ENCODE measurements at places on chromosomes 4 and X. TPM values are rescaled to one million over a fixed set of nuclear protein-coding genes. Genes with fewer than 3 reads are reported as not detected.

- DNase-seq, result no peak
These were observed 72.3 kb downstream of the PRKG2 start for GRCh38 chr4:81142744-81143143.

- DNase-seq, result no peak
These were observed 324.2 kb downstream of the PCDH19 start for GRCh38 chrX:100085846-100086245.

GRCh38 chr4:172707622-172708021, 461.0 kb upstream of the GALNT7 start:
- DNase-seq, result no peak

DNA sequence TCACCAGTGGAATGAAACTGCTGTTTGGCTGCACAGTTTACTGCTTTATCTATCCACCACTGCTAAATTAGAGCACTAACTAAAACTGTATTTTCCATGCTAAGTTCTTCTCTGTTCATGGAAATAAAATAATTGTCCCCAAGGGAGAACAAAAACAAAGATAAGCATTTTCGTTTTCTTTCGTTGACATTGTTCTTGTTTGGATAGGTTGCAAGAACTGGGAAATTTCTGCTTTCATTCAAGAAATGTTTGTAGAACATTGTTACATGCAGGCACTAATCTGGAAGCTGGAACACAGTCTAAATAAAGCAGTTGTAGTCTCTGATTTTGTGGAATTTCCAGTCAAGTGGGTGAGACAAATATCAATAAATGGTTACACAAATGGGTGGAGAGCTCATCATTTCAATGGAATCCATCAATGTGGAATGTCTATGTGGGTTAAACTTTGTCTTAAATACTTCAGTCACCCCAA, 5.8 kb upstream of the CXCL8 start:
- DNase-seq, result no peak

DNA sequence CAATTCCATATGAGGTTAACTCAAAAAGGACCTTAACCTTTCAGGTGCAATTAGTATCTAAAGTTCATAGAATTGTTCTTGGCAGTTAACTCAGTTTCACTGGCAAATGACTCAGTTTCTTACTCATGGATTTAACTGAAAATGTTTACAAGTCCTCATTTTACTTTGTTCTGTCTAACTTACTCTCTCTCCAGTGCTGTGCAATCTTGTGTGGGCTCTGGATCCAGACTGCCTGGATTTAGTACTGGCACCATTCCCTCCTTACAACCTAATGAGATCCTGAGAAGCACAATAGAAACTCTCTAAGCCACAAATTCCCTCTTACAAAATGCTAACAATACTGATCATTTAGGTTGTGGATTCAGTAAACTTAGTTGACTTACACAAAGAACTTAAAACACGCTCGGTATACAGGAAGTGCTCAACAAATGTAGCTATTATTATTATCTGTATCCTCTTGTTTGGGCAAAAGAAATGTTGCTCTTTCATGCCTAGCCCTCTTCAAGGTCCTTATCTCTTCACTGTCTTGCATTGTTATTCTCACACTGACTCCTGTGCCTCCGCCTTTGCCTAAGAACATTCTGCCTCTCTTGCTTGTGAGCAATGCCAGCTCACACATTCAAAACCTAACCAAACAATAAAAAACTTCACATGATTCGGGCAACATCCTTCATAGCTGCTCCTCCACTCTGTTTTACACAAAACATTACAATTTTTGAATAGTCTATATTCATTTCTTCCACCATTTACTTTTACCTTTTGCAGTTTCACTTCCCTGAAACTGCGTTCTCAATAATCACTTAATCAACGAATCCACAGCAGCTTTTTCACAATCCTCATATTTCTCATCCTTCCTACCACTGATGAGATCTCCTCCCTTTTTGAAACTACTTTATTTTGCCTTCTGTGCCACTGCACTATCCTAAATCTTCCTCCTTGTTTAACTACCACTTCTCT, 91.8 kb downstream of the PDE5A start:
- DNase-seq, result no peak

DNA sequence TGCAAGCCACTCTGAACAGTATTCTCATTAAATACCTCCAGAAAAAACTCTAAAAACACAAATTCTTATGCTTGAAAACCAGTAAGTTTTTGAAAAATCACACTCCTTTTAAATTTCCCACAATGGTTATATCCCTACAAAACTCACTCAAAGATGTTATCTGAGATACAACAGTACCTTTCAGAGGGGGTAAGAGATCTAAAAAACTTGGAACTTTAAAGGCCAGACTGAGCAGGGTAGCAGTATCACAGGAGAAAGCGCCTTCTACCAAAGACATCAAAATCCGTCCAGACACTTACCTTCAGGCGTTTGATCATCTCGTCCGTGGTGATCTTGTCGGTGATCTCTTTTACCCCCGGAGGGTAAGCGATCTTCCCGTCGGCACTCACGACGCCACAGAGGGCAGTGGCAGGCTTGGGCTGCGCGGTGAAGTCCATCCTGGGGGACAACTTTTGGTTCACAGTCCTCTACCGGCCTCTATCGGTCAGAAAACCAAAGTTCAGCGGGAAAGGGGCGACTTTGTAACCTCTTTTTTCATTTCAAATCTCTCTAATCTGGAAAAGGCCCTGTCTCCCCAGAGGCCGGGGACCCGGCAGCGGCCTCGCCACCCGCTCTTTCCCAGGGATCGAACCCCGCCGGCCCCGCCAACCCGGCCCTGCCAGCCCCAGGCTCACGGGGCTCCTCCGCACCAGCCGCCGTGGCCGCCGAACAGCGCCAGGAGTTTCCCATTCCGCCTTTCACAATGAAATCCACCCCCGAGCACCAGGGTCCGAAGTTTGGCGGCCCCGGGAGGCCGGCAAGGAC, 1.4 kb downstream of the PDS5A start:
- peak; percentile 83 for DNase-seq

The MAD2L1 gene
- 1.3 TPM for total RNA-seq

DNA sequence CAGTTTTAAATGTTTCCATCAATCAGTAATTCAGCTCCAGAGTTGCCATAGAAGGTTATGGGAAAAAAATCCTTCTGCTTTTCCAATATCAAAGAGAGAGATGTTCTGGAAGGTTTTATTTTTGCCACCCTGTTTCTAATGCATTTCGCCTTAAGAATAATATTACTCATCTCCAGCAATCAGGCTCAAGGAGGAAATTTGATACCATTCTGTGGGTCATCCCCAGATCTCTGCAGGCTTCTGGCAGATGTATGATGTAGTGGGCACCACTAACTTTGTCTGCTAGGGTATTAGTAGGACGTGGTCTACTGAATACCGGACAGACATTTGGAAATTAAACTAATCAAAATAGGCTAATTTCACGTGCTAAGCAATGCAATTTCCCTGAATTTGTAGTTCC, 645.4 kb upstream of the TENM3 start:
- DNase-seq, result no peak

DNA sequence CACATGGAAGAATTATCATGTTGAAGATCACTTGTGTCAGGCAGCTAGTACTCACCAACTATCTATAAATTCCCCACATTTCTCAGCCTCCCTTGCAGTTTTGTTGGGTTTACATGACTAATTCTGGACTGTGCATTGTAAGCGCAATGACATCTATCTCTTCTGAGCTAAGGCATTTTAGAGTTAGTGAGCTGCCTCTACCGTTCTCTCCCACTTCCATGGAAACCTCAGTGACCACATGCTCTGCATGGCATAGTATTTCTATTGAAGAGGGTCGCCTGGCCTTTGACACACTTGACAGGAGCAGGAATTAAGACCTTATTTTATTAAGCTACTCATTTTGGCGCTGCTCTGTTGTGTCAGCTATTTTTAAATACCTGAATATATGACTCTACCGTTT, 67.5 kb upstream of the NPY2R start:
- DNase-seq, result no peak

DNA sequence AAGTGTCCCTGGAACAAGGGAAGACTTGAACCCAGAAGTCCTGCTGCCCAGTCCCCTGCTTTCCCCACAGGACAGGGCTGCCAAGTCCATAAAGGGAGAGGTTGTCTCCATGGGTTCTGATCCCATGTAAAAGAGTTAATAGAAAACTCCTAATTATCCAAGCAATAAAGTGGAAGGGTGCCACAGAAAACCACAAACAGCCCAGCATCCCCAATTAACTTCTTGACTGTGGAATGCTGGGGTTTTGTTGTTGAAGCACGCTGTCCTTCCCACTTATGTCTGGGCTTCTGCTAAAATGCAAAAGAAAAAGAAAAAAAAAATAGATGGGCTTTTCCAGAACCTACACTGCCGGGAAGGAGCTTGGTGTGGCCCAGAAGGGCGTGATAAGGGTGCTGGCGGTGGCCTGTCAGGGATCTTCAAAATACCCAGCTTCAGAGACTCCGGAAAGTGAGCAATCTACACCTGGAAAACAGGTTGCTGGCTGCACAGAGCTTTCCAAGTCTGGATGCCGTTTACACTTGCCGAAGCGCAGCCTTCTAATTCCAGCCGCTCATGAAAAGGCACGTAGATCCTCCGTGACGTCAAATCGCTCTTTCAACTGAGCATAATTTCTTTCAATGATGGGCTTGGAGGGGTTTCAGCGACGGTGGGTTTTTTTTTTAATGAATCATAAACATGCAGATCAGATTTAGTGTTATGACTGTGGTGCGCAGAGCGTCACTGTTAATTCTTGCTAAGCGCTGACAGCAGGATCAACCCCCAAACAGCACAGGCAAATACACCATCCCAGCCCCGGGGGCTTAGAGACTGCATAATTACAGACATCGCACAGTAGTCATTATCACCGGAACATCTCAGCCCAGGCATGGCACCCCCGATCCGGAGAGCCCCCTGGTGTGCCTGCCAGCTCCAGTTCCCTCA, 197.6 kb downstream of the BCOR start:
- no peak for DNase-seq

The PLAC8 gene
- total RNA-seq, result 4.2 TPM

The SLC49A3 gene
- 10.8 TPM for total RNA-seq

- no peak for DNase-seq
These were observed 72.4 kb downstream of the IL21 start for GRCh38 chr4:122548452-122548851.

The PPARGC1A gene
- total RNA-seq, result 2.6 TPM

The NXF2 gene
- not detected for total RNA-seq

GRCh38 chr4:26343038-26343398, 22.2 kb downstream of the RBPJ start:
- no peak for DNase-seq

The OPHN1 gene
- total RNA-seq, result 9.7 TPM

DNA sequence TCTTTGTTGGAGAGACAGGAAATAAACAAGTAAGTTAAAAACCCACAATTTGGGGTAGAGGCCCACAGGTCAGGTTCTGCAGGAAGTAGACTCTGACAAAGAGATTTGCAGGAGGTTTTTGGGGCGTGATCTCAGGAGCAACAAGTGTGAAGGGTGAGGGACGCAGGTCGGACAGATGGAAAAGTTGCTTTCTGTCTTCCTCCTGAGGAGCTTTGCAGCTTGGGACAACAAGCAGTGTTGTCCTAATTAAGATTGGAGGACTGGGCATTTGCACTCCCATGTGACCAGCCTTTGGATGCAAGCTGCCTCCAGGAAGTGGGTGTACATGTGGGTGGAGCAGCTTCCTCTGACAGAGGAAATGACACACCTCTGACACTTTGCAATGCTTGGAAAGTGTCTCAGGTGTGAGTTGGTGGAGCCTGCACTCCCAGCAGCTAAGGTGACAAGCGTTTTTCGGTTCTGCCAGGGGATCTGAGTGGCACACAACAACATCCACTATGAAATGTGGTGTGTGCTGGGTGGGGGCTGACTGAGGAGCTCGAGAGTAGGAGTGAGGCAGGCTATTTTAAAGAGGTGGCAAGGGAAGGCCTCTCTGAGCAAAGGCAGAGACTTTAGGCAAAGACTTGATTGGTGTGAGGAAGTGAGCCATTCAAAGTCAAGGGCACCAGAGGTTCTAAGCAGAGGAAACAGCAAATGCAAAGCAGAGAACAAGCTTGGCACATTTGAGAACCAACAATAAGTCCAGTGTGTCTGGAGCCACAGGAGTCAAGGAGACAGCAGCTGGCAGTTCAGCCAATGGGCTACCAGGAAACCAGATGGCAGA, 339.8 kb upstream of the GATB start:
- no peak for DNase-seq

The TMLHE gene
- 22.5 TPM for total RNA-seq

The TRPC5OS gene
- total RNA-seq, result not detected

DNA sequence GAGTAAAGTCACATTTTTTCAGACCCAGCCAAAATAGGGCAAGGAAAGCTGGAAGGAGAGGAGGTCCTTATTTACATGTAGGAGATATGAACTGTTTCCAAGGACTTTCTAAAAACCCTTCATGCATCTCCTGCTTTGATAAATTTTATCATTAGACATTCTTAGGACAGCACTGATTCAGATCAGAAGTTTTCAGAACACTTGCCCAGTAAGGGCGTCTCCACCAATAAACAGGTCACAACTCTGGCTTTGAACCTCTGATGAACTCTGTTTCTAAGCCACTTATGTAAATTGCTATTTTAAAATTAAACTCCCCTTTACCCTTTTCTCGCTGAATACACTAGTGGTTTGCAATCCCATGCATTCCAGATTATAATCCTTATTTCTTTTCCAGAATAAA, 505.3 kb upstream of the SLIT2 start:
- DNase-seq, result no peak

DNA sequence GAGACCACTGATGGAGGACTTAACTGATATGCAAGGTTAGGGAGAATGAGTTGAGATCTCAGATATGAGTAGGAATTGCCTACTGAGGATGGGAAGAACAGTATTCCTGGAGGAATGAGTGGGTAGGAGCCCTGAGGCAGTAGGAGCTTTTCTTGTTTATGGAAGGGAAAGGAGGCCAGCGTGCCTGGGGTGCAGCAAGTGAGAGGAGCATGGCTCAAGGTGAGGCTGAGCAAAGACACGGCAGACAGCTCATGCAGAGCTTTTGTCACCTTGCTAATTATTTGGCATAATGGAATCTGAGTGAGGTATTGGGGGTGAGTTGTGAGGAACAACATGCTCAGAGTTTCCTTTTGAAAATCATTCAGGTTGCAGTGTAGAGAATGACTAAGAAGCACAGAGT, 65.3 kb upstream of the IBSP start:
- DNase-seq, result no peak

DNA sequence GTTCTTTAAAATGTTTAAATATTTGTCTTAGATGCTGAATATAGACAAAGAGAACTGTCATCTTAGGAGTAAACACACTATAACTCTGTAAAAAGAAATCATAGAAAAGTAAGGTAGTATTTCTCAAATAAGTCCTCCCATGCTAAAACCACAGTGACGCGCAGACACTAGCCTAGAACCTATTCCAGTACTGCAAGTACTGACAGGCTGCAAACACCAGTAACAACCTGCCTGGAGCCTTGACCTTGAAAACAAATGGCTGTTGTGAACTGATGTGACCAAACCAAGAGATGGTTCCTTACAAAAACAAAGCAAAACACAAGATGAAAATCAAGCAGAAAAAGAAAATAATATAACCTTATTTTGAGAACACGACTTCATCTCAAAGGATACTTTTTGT, 8.5 kb downstream of the TIFA start:
- no peak for DNase-seq

- no peak for DNase-seq
These were observed 86.8 kb downstream of the ZNF718 start for GRCh38 chr4:211033-211511.

- DNase-seq, result no peak
These were observed 2.5 kb upstream of the USP27X start for GRCh38 chrX:49876750-49877149.
